ENCODE measurements at places on chromosomes 2 and 18.

- DNase-seq = no peak
These were observed 1.9 kb downstream of the OTX1 start for GRCh38 chr2:63052411-63053080.

DNA sequence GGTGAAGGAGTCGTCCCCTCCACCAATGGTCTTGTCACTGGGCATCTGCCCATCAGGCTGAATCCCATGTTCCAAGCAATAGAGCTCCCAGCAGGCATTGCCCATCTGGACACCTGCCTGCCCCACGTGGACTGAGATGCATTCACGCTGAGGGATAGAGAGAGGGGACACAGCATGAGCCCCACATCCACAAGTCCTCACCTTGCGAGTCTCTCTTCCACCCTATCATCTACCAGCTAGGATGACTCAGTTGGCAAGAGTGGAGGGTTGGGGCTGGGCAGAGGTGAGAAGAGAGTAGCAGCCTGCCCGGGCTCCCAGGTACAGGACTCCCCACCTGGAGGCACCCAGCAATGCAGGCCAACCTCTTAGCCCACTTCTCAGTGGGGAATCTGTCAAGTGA lies 959 bp upstream of the TUBA4B start:
- DNase-seq = no peak

- no peak for DNase-seq
These were observed 218.3 kb downstream of the ACKR3 start for GRCh38 chr2:236787885-236788284.

GRCh38 chr18:66048406-66048805 lies 297.6 kb downstream of the CDH7 start:
- DNase-seq = no peak

GRCh38 chr2:197300139-197300538 lies 10.4 kb downstream of the ANKRD44 start:
- DNase-seq = no peak

DNA sequence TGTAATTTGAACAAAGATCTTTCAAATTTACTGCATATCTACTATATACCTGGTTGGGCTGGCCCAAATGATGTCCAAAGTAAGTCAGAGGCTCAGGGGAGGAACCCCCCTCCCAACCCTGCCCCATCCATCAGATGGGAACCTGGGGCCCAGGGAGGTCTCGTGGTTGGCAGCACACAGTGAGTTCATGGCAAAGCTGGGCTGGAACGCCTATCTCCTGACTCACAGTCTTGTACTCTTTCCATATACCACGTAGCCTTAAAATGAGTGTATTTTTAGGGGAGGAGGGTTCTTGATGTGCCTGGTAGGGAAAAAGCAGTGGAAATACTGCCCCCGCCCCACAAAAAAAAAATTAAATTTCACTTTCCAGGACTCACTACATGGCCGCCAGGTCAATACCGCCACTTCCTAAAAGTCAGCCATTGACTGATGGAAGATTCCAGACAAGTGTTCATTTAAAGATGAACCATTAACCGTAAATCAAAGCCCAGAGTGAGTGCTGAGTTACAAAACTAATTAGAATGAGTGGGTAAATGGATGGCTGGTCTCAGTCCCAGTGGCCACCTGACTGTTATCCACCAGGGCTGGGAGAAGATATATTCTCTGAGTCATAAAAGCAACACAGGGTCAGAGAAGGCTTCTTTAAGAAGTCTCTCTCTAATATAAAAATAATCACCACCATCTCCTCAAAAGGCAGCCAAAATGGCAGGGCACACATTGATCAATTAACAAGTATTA lies 80.5 kb downstream of the ZBTB7C start:
- no peak for DNase-seq

DNA sequence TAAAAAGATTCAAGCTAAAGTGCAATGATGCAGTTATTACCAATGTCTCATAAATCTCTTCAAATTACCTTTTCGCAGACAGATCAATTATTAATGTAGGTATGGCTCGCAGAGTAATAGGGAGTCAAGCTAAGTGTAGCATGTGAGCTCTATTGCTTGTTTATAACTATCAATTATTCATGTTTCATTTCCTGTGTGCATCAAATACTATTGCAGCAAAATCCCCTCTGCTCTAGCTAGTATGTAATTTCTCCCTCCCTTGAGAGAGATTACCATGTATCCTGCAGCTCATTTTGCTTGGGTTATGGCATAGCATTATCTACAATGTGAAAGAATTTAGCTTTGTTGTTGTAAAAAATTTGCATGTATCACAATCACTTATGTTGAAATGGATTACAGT lies 65.6 kb upstream of the SCN1A start:
- DNase-seq = no peak

- no peak for DNase-seq
These were observed at the start of gene PDCD1 for GRCh38 chr2:241858206-241859016. Gene PDCD1, minus strand, starts transcription at chr2:241858894. Its CDS starts 56 bp downstream, at chr2:241858838.

DNA sequence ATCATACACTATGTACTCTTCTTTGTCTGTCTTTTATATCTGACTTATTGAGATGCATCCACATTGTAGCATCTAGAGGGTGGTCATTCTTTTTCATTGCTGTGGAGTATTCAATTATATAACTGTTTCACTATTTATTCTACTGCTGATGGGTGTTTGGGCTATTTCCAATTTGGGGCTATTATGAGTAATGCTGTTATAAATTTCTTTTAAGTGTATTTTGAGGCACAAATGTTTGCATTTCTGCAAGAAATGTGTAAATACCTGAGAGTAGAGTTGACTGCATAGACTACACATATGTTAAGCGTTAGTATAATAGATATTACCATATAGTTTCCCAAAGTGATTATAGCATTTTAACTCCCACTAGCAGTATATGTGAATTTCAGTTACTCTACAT lies 26.9 kb upstream of the PPP1R1C start:
- no peak for DNase-seq

GRCh38 chr2:40256008-40256407 lies 195.9 kb downstream of the SLC8A1 start:
- DNase-seq = no peak

DNA sequence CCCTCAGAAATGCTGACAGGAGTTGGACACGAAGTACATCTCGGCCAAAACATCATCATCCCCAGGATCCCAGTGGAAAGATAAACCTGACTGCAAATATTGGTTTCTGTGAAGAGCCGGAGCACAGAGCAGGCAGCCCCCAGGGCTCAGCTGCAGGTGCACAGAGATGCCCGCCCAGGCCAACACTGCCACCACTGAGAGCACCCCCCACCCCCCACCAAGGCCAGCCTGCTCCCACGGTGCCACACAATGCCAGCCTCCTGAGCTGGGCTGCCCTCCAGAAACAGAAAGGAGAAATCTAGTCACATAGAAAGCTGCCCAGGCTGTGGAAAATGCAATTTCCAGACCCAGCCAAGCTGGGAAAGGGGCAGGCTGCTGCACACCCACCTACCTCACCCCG lies 71.7 kb downstream of the GALNT14 start:
- no peak for DNase-seq

DNA sequence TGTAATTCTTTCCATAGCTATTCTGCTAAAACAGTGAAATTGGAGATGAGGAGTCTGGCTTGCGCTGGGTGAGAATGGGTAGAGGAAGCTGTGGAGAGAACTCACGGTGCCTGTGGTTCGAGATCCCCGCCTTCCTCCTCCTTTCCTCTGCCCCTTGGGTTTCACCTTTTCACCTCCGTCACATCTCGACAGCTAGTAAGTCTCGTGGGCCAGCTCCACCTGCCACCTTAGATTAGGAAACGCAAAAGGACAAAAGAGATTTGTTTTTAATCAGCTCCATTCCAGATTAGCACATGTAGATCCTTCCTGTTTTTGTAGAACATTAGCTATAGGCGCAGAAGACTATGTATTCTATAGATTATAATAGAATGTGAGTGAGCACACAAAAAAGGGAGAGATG lies 20.6 kb downstream of the TRIB2 start:
- DNase-seq = no peak

- no peak for DNase-seq
These were observed 1.8 kb downstream of the PKP4 start for GRCh38 chr2:158458617-158458920.

DNA sequence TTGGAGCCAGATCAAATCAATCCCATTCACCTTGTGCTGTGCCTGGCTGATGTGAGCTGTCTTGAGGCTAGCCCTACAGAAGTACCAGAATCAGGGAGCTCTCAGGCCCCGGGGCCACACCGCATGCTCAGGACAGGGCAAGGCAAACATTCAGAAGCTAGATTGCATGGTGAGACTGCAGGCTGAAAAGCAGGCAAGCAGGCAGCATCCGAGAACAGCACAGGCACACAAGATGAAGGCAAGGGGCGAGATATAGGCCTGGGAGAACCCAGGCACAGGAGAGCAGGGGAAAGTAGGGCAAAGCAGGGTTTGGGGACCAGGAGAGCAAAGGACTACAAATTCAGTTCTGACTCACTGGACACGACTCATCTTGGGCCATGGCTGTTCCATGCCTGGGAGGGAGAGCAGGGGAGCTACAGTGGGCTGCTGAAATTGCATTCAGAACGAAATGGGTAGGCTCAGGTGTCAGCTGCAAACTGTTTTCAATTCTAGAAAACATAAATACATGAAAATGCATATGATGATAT lies 59.6 kb downstream of the GALNT14 start:
- DNase-seq = no peak

DNA sequence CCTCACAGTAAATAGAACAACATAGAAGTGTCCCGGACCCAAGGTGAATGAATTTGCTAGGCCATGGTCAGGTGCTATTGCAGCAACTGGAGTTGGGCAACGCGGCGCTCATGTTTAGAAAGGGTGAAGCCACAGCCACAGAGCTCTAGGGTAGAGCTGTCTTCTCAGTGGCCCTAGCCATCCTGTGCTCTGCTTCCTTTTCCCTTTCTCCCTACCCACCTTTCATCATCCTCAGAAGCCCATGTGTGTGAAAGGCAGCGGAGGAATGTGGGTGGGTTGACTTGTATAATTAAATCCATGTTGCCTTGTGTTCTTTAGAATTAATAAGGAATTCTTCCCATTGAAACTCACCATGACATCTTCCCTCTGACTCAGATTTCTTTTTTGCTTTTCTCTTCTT lies 336.7 kb downstream of the OSR1 start:
- DNase-seq = no peak

GRCh38 chr2:44495544-44495943 lies 133.8 kb downstream of the CAMKMT start:
- DNase-seq = no peak

GRCh38 chr18:36461551-36461987 lies 164.1 kb downstream of the FHOD3 start:
- no peak for DNase-seq

DNA sequence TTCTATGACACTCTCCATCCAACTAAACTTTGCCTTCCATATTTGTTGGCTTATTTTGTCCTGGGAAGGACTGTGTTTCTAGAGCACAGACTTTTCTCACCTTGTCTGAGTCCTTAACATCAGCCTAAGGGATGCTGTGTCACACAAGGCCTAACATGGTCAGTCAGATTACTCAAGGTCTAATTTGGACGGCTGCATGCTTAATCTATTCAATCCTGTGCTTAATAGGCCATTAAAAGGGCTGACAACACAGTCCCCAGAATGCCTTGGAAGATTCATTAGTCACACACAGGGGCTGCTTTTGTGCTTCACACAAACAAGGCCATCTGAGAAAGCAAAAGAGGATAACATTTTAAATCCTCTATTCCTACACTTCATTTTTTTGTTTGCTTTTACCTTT lies 84.0 kb downstream of the DYNAP start:
- DNase-seq = no peak

- DNase-seq = no peak
These were observed 6.7 kb downstream of the ATG16L1 start for GRCh38 chr2:233258211-233258610.

DNA sequence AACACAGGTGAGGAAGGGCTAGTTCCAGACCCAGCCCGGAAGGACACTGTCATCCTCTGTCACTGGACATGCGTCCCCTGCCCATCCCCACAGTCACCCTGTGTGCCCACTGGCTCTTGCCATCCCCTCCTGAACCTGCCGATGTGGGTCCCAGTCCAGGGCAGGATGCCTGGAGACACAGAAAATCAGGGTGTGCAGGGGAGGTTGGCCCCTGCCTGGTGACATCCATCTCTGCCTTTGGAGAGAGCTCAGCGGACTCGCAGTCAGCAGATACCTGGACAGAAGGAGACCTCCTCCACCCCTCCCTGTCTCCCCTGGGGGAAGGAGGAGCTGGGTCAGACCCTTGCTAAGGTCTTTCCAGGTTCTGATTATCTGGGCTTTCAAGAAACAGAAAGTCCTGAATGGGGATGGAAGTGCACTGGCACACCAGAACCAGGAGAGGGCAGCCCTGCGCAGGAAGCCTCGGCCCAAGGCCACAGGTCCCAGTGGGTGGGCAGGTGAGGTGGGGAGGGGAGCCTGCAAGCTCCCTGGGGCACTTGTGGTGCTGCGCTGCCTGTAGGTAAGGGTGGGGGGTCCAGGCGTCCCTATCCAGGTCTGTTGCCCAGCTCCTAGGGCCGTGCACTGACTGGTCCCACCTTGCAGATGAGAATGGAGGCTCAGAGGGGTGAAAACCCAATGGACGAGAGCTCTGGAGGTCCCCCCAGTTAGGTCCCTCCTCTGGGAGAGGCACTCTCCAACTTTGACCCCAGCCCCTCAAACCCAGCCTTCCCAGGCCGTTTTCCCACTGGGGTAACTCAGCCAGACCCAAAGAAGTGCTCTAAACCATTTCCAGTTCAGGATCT lies 9.7 kb upstream of the OTOS start:
- DNase-seq = no peak

- DNase-seq = no peak
These were observed at the start of gene LDLRAD4 for GRCh38 chr18:13218368-13218991. Gene LDLRAD4, plus strand, starts transcription at chr18:13218760.

DNA sequence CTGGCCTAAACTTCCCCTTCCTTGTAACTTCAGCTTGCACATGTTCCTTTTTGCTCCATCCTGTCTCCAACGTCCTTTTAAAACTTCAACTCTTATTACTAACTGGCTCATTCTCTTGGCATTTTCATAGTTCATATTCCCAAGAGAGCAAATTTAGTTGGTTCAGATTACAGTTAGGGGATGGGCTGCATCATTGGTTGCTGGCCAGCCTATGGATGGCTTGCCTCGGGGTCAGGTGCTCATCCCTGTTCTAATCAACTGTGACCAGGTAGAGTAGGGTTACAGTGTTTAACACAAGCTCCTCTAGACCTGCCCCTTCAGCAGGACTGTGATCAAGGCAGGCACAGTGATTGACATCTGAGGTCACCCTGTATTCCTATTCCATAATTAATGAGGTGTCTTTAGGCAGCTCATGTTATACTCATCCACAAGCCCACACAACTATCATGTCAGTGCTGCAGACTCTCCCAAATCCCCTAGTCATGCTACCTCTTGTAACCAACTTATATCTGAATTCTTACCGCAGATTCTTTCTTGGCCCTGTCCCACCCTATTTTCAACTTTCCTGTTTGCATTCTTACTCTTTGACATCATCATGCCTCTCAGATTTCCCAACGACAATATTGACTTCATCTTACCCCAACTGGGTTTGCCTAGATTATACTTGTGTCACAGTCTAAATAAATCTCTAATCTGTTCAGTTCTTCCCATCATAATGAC lies 293.3 kb downstream of the MTX2 start:
- no peak for DNase-seq

- DNase-seq = no peak
These were observed 73.1 kb upstream of the IL1R1 start for GRCh38 chr2:102069311-102069974.
